Mesenteric fat pad (tissue), 1 donor: ENCODE measurements at places on chromosomes 13 and 19.

- no peak for DNase-seq
Observed at GRCh38 chr19:32661318-32661717, 13.7 kb downstream of the ANKRD27 start.

DNA sequence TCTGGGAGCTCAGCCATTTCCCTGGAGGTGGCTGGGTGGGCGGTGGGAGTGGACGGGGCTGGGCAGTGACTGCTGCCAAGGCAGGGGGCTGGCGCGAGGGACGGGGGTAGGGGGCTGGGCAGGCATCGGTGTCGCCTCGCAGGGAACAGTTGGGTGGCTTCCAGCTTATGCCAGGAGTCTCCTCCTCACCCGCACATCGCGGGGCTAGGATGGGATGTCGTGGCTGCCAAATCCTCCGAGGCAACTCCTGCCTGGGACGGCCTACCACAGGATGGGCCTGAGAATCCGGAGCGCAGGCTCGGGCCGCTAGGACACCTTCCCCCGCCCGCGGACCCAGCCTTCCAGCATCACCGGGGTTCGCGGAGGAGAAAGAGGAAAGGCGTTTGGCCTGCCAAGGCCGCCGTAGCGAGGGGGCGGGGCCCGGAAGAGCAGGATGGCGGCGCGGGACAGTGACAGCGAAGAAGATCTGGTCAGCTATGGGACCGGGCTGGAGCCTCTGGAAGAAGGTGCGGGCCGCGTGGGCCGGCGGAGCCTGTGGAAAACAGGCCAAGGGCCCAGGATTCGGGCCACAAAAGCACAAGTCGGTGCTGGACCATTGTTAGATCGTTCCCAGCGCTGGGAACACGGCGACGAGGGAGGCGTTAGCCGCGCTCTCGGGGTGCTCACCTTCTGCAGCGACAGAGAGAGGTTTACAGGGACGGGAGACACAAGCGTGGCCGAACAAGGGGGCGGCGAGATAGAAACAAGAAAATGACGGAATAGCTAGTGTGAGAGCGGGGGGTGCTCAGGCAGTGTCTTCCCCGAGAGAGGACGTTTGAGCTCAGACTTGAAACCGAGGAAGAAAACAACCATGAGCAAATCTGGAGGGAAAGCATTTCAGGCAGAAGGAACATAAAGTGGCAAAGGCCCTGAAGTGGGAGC, at the start of gene GPATCH1:
GPATCH1 (plus strand) TSS at position 421 of the 921 bp plus-strand sequence; CDS start at position 434, 13 bp downstream.
- peak; percentile 95 for DNase-seq

- DNase-seq: no peak
Observed at GRCh38 chr19:32469795-32470194, 64.2 kb downstream of the DPY19L3 start.

DNA sequence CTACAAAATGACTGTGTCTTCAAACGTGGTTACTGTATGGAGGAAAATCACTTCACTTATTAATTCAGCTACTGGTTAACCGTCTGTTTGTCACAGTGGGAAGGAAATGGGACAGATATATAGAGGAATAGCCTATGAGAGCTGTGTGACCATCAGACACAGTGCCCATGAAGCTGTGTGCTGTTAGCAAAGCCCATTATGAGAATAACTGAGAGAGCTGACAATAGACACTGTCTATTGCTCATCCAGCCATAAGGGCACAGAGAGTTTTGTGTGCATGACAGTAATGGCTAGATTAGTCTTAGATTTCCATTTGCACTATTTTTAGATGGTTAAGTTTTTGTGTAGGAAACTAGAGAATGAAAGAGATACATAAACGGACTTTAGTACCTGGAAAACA, 64.1 kb upstream of the POSTN start:
- DNase-seq: no peak

DNA sequence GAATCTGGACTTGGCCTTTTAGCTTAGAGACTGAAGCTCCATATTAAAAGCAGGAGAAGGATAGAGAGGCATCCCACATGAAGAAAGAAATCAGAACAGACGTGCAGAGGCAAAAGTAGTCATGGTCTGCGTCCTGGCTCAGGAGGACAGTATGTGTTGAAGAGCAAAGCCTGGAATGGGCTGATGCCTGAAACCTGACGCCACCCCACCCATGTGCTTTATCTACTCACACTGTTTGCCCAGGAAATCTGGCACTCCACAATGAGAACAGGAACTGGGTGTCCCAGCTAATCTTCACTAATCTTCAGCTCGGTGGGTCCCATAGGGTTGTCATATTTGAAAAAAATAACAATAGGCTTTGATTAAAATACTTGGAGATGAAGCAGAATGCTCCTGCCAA, 549.0 kb upstream of the GPC6 start:
- no peak for DNase-seq

DNA sequence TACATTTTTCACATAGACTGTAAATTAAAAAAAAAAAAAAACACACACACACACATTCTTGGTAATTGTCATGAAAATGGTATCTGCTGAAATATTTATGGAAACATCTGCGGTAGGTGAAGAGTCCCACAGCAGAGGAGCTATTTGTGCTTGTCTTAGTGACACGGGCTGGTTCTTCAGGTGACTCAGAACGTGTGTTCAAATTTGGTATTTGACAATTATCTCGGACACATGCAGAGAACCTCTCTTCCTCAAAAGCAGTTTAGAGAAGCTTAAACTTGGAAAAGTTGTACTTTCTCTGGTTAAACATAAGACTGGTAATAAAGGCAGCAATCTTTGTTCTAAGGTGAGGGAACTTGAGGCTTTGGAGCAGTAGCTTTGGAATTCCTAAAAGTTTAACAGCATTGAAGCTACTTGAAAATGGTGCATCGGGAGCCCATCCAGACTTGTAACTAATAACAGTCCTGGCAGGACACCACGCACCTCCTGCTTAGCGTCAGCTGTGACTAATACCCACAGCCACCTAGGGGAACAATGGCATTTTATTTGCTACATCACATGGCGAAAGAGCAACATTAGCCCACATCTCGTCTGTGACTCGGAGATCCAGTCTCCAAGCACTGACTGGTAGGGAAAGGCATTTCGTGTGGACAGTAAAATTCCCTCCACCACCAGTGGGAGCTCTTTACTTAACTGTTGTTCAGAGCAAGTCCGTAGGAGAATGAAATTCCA, 1505.1 kb upstream of the SLC10A2 start:
- DNase-seq: no peak

DNA sequence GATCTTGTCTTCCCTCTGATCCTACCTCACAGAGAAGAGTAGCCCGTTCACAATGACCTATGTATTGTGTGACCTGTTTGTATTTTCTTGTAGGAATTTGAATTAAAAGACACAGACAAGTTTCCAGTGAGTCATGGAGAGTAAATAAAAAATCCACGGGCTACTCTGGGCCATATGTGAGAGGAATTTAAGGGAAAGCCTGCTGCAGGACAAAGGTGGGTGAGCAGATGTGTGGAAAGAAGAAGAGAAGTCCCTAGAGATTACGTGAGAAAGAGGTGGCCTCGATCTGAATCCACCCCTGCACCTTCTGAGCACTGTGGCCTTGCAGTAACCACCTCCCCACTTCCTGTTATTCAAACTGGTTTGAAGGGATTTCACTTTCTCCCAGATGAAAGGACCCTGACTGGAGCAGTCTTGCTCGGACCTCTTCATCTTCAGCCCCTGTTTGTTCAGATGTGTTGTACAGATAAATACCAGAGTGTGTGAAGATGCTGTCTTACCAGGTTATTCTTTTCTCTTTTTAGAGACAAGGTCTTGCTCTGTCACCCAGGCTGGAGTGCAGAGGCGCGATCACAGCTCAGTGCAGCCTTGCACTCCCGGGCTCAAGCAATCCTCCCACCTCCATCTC, 205.4 kb downstream of the PDS5B start:
- no peak for DNase-seq

DNA sequence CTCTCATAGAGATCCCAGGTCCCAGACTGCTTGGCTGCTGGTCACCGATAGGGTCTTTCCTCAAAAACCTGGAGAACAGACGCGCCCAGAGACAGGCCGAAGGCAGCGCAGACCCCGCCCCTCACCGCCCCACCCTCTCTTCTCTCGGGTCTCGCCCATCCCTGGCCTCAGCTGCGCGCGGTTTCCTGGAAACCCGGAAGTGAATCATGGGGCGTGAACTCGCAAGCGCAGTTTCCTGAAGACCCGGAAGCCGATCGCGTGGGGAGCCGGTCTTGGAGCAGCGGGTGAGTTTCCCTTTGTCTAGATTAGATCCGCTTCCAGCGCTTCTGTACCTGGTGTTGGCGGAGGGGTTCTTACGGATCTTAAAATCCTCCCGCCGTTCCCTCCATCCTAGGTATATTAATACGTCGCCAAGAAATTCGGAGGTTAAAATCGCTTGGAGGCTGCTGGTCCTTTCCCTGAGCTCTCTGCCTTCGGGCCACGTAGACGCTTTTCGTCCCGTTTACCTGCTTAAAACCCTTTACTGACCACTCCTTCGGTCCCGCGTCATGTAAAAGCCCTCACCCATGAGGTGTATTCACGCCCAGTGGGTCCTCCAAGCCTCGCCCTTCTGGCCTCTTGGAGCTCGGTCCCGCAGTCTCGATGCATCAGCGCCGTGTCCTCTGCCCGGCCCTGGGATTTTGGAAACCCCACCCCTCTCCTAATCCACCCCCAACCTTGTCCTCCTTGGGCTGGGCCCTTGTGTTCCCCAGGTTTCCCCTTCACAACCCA, at the start of gene ZNF578:
ZNF578 (plus strand) TSS at position 230 of the 771 bp plus-strand sequence. CDS start 48,293 bp downstream, outside the sequence.
- DNase-seq: no peak

DNA sequence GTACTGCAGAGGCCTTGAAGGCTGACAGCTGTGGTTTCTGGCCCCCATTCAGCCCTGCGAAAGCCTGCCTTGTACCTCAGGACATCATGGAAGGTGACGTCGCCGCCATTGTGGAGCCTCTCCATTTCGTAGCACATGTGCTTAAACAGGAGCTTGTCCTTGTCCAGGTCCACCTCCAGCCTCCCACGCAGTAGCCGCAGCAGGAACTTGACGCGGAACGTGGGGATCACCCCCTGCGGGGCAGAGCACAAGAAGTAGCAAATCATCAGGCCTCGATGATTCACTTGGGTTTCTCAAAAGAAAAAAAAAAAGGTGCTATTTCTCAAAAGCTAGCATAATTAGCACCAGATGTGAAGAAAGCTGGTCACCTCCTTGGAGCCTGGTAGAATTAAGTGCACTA, 351.0 kb downstream of the NALCN start:
- no peak for DNase-seq

GRCh38 chr19:48970923-48971395, 5.8 kb downstream of the FTL start:
- DNase-seq: no peak

- no peak for DNase-seq
Observed at GRCh38 chr19:30361721-30362120, 10.5 kb upstream of the ZNF536 start.

GRCh38 chr13:106496072-106496997, 39.1 kb downstream of the EFNB2 start:
- no peak for DNase-seq

- DNase-seq: no peak
Observed at GRCh38 chr19:19186742-19187141, 5.2 kb downstream of the BORCS8 start.

DNA sequence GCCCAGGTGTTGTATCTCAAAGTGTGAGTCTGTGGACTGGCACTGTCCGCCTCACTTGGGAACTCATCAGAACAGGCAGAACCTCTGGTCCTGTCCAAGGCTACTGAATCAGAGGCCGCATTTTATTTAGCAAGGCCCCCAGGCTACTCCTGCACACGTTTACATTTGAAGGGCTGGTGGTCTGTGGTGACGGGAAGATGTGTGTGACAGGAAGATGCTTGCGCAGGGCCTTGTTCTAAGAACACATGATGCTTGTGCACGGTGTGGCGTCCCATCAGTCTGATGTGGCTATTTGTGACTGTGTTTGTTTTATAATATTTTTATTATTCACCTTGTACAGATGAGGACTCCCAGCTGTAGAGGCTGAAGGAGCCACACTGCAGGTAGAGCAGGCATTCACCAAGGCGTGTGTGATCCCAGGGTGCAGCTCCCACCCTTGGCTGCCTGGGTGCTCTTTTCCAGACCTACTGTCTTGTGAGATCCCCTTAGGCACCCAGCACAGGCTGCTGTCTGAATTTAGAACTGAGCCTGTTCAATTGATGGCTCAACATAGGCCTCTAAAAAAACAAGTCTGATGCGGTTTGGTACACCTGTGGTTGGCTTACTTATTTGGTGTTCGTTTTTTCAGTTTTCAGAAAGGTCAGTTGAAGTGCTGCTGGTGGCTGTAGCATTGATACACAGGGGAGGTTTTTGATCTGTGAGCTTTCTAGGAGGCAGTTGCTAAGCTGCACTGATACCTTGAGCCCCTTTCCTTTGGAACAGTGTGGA, 3.1 kb downstream of the SLC25A15 start:
- no peak for DNase-seq

DNA sequence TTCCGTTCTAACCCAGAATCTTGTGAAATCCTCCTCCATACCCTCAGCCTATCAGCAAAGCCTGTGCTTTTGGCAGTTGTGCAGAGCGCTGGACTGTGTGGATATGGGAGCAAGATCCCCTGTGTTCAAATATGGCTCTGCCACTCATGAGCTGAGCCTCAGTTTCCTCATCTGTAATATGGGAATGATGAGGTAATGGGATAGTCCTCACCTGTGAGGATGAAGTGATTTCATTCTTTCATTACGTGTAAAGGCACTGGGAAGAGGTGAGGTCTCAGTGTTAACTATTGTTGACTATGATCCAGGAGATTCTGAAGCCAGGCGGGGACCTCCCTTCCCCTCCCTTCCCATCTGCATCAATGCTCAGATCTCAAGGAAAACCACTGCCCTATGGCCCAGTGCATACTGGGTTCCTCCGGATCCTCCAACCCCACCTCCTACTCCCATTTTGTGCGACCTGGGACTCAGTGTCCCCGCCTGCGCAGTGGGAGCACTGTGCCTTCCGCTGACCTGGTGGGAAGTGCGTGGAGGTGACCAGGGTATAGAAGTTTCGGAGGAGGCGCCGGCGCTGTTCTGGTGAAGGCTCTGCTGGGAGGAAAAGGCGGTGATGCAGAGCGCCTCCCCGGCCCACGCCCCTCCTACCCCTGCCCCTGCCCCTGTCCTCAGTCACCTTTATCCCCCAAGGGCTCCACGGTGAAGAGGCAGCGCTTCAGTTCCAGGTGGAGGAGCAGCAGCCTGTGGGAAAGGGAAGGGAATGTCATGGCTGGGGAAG, 5.0 kb downstream of the FUZ start:
- no peak for DNase-seq

DNA sequence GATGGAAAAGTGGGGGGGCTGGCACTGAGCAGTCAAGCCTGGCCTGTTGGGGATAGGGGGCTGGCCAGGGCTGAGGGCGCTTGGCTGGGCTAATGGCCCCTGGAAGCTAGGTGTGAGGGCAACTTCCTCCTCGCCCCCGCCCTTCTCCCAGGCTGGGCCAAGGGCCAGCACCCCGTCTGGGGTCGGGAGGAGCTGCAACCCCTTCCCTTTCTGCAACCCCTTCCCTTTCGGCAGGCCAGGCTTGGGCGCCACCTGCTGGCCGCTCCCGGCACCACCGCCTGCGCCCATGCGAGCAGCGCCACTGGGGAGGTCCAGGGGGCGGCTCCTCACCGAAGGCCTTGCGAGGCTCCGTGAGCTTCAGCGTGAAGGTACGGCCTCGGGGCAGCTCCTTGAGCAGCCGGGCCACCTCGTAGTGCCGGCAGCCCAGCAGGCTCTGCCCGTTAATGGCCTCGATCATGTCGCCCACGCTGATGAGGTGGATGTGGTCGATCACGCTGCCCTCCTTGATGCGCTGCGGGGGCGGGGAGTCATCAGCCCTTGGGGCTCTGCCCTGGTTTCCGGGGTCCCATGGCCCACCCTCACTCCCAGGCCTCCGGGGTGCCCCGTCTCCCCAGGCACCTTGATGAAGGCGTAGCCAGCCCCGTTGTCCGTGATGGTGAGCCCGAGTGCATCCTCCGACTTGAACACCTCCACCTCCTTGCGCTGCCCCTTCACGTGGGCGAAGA, 5.0 kb upstream of the PTGER1 start:
- peak; percentile 91 for DNase-seq

GRCh38 chr19:43651758-43652545, 12.3 kb upstream of the CADM4 start:
- no peak for DNase-seq
